Esophagus squamous epithelium (tissue), 5 donors: ENCODE measurements at places on chromosomes 2 and 18.

DNA sequence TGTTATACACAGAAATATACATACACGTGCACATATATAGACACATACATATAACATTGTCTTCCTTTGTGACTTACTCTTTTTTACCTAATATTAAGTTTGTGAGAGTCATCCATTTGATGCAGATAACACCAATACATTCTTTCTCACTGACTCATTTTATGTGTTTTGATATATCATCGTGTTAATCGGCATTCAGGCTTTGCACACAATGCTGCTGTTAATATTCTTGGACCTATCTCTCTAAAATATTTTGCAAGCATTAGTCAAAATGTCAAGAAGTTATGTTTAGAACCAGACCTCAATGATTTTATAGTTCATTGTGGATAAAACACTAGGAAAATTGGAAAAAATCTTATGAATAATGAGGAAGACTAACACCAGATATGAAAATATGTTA, 441.1 kb downstream of the LRATD1 start:
- no peak for DNase-seq

- no peak for DNase-seq
Measured at GRCh38 chr2:191983186-191983585, 136.3 kb upstream of the CAVIN2 start.

DNA sequence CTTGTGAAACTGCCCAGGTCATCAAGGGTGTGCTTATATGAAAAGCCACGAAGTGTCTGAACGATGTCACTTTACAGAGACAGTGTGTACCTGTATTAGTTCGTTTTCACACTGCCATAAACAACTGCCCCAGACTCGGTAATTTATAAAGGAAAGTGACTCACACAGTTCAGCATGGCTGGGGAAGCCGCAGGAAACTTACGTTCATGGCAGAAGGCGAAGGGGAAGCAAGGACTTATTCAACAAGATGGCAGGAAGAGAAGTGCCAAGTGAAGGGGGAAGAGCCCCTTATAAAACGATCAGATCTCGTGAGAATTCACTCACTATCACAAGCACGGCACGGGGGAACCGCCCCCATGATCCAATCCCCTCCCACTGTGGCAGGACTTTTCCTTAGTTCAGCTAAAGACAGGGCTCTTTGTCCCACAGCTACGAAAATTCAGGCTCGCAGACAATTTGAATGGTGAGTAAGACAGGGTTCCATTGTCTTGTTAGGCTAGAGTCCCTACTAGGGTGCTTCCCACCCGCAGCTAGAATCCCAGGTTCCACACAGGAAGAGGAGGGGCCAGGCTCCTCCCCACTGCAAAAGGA, 20.1 kb downstream of the TMEM177 start:
- no peak for DNase-seq

GRCh38 chr2:70714141-70714905, 53.7 kb downstream of the ADD2 start:
- no peak for DNase-seq

GRCh38 chr2:202808754-202809153, 62.8 kb downstream of the ICA1L start:
- DNase-seq, result no peak

- DNase-seq, result no peak
Measured at GRCh38 chr2:187702157-187702556, 147.9 kb upstream of the TFPI start.

- no peak for DNase-seq
Measured at GRCh38 chr2:31256611-31257382, 22.8 kb downstream of the EHD3 start.

- DNase-seq, result no peak
Measured at GRCh38 chr18:48826271-48826670, 124.5 kb downstream of the SMAD7 start.

DNA sequence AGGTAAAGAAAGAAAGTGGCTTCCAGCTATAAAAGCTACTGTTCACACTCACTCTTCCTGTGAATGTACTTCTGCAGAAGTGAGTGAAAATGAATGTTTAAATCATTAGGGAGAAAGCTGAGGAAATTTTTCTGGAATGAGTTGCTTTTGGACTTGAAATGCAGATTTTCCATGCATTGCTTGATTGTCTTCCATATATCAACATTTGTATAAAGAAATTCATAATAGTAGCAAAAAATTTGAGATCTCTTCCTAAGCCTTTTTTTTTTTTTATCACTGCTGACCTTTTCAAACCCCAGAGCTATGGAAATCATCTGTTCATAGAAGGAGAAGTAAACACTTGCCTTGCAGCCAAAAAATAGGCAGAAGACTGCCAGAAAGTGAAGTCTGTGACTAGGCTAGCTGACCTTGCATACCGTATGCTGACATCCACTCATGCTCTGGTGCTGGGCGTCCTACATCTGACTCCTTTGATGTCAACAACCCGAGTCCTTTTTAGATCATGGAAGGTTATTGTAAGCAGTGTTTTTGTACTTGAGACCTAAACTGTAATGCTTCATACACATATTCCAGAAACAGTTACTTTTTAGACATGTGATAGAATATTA, 154.5 kb upstream of the RASGRP3 start:
- DNase-seq, result no peak

- peak; percentile 2 for DNase-seq
Measured at GRCh38 chr2:241443486-241444223, 64.7 kb downstream of the STK25 start.

DNA sequence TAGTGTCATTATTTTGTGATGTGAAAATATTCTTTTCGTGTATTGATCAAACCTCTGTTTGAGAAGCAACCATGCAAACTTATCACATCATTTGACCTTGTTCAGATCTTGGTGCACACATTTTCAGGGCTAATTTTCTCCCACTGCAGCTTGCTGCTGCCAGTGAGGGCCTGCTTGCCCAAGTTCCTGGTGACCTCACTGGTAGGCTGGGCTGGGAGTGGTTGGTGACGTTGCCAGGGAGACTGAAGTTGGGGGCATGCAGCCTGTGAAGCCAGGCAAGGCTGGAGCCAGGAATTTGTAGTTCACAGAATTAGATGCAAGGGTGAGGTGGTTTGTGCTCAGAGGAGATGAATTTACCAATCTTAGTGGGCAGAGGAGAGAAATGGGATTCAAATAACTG, 38.5 kb downstream of the PARD3B start:
- no peak for DNase-seq

DNA sequence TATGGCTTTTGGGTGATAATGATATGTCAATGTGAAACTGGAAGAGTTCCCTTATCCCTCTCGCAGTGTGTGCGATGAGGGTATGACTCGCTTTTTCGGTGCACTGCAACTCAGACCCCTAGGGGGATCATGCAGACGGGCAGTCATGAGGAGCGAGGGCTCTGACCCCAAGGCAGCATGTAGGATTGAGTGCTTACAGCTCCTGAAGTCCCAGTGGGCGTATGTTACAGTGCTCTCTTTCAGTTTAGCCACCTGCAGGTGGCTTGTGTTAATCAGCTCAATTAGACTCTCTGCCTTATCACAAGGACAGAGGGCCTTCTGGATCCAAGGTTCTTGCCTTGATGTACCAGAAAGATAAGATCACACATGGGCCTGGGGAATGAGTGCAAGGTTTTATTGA, 1269.9 kb upstream of the GYPC start:
- DNase-seq, result no peak

DNA sequence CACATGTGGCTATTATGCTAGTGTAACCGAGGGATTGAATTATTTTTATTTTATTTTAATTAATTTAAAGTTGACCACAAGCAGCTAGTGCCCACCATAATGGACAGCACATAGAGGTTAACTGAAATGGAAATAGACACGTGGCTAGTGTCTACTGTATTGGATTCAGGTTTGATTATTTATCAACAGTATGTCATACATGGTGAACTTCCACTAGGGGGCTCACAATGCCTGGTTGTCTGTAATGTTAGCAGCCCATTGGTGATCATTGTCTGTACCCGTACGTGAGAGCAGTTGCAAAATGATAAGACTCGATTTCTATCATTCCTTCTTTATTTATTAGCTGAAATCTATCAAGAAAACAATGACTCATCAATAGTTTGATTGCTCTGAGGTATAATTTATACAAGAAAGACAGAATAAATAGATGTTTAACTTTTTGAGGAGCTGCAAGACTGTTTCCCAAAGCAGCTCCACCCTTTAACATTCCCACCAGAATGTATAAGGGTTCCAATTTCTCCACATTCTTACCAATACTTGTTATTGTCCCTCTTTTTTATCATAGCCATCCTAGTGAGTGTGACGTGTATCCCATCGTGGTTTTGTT, 76.5 kb downstream of the CYBRD1 start:
- DNase-seq, result no peak

- no peak for DNase-seq
Measured at GRCh38 chr18:79771446-79772107, 26.2 kb upstream of the KCNG2 start.
